GOT3 (cell line): ENCODE measurements at places on chromosomes 4 and X.

DNA sequence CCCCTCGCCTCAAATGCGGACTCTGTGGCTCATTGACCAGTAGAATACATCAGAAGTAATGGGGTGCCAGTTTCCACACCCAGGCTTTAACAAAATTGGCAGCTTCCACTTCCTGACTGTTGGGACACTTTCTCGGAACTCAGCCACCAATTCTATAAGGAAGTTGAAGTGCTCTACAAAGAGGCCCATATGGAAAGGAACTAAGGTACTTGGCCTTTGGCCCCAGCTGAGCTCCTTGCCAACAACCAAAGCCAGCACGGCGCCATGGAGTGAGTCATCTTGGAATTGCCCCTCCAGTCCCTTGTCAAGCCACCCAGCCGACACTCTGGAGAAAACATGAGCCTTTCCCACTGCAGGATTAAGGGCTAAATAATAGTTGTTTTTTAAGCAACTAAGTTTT, 262.2 kb upstream of the INTU start:
- DNase-seq = no peak

DNA sequence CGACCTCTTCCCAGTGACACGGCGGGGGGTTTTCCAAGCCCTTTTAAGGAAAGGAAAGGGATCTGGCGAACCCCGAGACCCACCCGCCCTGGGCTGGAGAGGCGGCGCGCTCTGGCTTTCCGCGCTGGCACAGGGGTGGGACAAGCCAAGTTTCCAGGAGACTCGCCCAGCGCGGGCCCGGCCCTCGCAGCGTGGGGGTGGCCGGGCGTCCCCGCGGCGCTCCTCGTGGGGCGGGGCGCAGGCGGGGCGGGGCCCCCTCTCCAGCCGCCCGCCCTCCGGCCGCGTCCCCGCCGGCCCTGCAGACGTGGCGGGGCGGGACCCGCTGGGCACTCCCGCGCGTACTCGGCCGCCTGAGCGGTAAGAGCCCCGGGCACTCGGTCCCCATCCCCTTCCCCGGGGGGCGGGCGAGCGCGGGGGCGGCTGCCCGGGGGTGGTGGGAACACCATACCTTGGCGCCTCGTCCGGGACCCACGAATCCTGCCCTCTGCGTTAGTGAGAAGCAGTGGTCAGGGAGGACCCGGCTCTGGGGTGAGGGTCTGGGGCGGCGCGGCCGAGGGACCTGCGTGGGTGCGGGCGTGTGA, at the start of gene FAM114A1:
Gene FAM114A1, plus strand, starts transcription at position 329 of the 581 bp plus-strand sequence. CDS start 10,273 bp downstream, outside the sequence.
- DNase-seq = peak; percentile 42

DNA sequence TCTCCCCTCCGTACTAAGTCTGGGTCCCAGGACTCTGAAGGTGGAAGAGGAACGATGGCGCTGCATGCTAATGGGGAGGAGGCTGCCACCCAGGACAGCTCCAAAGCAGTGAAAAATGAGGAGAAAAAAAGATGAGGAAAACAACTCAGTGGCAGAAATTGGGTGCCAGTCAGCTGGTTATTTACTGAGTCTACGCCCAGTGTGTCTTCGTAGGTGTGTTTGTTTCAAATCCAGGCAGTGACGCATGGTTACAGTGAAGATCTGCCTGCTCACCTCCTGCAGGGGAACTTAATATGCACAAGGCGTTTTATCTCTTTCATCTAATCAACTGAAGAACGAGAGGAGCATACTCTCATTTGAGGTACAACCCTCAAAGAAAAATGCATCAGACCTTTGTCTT, 70.9 kb upstream of the FBXW7 start:
- no peak for DNase-seq

DNA sequence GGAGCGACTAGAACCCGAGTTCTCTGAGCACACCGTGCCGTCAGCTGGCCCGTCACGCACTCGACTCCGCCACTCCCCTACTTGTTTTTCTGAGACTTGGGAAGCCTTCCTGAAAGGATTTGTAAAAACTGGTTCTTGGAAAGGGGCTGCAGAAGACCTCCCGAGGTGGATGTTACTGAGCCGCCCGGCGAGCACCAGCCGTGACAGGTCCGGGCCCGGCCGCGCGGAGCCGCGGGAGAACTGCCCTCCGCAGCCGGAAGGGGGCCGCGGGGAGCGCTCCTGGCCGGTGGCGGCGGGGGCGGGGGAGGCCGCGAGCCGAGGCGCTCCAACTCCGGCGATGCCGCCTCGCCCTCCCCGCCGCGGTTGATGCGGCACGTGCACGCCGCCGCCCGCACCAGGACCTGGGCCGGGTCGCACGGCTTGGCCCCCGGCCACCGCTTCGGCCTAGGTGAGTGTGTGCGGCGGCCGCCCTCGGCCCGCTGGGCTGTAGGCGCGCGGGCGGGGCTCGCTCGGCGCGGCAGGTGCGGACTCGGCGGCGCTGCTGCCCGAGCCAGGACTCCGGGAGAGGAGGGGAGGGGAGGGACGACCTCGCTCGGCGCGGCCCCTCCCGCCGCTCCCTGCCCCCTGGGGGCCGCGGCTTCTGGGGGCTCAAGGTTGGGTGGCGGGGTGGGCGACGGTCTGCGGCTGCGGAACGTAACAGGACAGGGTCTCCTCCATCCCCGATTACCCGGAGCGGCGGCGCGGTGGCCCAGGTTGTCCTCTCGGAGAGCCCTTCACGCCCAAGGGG, 1.7 kb downstream of the SPRY1 start:
- peak; percentile 14 for DNase-seq

GRCh38 chrX:349196-349595, 30.6 kb upstream of the GTPBP6 start:
- no peak for DNase-seq

- DNase-seq = no peak
These were observed 51.7 kb downstream of the ZNF718 start for GRCh38 chr4:175986-176385.

DNA sequence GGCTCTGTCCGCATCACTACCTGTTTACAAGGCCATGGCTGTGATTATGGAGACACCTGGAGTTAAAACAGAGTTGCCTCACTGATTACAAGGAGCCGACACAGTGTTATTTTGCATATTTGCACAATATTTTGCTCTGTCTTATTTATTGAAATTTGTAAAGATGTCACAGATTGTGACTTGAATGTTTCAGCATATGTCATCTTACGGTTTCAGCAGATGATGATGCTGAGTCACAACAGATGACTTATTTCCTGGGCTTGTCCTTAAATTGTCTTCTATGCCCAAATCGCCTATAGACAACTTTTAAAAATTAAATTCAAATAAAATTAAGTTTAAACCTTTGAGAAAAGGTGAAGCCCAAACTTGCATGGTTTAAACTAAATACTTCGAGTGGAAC, 87.1 kb upstream of the INPP4B start:
- no peak for DNase-seq

DNA sequence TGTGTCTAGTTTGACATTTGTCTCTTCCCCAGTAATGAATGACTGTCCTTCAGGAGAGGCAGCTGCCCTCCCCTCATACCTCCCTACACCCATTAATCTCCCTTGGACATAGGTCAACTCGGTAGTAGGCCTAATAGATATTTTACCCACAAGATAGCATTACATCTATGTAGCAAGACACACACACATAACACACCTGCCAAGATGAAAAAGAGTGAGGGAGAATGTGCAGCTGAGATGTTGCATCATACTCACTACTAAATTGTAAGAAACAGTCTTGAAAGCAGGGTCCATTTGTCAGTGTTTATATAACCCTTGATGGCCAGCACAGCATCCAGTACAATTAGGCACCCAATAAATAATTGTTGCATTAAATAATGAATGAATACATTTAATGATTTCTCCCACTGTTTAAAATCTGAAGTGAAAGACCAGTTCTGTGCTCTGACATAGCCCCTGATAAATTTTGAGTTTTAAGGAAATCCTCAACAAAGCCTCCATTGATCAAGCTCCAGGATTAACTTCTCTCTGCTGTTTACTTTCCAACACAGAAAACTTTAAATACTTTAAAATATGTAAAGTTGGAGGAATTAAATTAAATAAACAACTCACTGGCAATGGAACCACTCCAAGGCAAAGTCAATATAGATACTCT, 440.8 kb upstream of the RASGEF1B start:
- no peak for DNase-seq

- no peak for DNase-seq
These were observed 355.2 kb upstream of the FAM241A start for GRCh38 chr4:111789901-111790640.

DNA sequence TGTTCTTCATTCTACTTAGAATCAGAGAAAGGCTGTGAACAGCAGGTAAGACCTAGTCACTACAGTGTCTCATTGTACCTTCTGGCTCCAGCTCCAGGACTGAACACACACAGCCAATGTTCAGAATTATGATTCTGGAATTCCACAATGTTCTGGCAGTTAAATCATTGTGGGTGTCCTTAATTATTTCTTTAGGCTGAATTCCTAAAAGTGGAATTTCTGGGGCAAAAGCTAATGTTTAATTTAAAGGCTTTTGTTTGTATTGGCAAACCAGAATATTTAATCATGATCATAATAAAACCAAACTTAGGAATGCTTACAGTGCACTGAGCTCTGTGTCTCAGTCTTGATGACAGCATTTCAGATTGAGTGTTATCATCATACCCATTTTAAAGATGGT, 67.0 kb upstream of the FAT1 start:
- DNase-seq = no peak

GRCh38 chr4:86306816-86307215, 53.0 kb downstream of the MAPK10 start:
- no peak for DNase-seq

GRCh38 chr4:819401-820229, 6.3 kb downstream of the CPLX1 start:
- no peak for DNase-seq

DNA sequence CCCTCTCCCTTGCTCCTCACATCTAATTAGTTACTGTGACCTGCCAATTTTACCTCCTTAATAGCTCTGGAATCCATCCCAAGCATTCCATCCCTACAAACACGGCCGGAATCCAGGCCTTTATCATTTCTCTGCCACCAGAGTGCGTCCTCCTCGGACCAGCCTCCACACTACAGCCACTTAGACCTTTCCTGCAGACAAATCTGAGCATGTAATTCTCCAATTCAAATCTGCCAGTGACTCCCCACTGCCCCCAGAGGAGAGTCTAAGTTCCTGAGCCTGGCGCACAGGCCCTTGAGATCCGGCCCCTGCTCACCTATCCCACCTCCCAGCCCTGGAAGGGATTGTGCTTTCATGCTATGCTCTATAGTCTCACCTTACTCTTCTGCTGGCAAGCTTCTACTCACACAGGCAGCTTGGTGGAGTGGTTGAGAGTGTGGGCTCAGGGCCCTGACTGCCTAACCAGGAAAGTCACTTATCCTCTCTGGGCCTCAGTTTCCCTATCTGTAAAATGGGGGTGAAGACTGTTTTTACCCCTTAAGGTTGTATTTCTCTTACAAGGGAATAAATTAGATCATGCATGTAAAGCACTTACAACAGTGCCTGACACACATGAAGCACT, 31.2 kb downstream of the PJA1 start:
- no peak for DNase-seq

DNA sequence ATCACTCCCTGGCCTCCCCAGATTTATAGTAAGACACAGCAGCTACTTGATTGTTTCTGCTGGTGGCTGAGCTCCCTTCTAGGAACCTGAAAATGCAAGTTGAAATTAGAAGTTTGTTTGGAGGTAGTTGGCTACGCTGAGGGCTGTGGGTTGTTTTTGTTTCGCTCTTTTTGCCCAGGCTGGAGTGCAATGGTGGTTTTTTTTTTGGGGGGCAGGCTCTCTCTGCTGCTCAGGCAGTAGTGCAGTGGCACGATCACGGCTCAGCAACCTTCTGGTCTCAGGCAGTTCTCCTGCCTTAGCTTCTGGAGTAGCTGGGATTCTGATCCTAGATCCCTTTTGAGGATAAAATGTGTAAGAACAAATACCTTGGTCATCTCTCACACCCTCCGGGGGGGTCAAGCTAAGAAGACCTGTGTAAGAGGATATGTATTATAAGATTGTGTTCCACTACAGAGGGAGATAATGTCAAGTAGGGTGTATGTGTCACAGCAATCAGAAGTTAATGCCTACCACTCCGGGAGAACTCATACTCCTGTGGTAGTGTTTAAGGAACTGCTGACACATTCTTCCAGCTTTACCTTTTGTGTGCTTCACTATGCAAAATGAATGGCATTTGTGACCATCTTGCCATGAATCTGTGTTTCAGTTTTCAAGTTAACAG, 9.7 kb downstream of the JADE1 start:
- DNase-seq = no peak
